Naive thymus-derived CD8-positive, alpha-beta T cell (primary cell): ENCODE measurements at places on chromosomes 1 and 21. TPM values are rescaled to one million over a fixed set of nuclear protein-coding genes. Genes with fewer than 3 reads are reported as not detected.

NFIA gene
- 6.3 TPM for total RNA-seq

DNA sequence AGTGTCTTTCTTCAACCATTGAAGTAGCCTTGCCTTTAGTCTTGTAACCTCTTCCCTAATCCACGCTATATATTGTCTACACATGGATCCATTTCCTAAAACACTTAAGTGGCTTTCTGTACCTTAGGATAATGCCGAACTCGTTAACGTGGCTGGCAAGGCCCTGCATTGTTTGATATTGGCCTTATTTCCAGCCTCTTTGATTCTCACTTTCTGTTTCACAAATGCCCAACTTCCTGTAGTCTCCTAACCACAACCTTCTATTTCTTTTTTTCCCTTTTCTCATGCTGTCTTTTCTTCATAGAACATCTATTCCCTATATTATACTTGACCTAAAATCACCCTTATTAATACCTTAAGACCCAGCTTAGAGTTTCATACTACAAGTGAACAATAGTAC, 536.0 kb downstream of the LMO4 start:
- no peak for DNase-seq

SLC25A34 gene
- total RNA-seq, result 3.5 TPM

DNA sequence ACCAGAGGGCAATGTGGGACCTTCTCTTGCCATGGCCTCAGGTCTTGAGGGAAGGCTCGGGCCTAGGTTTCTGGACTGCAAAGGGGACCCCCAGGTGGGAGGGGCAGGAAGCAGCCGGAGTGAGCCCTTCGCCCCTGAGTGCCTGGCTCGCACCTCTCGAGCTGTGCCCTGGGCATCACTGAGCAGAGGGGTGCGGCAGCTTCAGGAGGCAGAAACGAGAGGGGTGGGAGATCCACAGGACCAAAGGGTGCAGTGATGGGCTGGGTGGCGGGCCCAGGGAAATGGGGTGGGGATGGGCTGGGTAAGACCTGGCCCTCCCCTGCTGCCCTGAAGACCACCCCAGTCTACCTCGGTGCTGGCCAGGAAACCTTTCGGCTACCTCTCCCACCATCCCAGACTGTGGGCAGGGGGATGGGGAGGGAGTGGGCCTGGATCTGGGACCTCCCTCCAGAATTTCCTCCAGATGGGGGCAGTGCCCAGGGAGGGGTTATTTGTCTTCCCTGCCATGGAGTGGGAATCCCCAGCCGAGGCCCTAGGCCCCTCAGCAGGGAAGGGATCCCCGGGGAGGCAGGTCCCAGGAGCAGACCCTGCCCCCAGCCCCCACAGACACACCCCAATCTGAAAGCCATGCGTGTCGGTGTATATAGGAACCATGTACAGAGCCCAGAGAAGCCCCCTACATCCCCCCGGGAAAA, 21.3 kb downstream of the A3GALT2 start:
- DNase-seq, result no peak

GBP4 gene
- 27.2 TPM for total RNA-seq

DNA sequence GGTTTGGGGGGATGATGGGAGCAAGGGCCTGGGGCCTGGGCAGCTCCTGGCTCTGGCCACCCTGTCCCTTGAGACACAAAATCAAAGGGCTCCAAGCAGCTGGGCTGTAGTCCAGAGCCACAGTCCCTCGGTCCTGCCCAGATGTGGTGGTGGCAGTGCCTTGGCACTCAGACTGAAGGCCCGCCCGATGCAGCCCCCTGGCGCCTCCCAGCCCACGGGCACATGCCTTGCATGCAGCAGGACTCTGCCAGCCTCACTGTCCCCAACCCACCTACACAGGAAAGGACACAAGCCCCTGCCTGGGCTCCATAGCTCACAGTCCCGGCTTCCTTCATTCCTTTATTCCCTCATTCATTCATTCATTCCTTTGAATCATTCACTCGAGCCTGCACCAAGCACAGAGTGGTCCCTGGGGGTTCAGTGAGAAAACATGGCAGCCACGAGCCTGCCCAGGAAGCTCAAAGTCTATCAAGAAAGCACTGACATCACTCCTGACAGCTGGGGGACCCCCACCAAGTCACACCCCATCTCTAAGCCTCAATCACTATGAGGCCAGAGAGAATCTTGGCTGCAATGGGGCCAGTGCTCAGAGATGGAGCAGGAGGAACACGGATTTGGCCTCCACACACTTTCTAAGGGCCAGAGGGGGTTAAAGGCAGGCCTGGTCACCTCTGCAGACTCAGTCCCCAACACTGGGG, 5.8 kb downstream of the SDC3 start:
- DNase-seq, result no peak

TNFAIP8L2 gene
- 31.5 TPM for total RNA-seq

GRCh38 chr1:27951396-27951795, 8.4 kb upstream of the XKR8 start:
- DNase-seq, result no peak

ACKR1 gene
- total RNA-seq, result not detected

DNA sequence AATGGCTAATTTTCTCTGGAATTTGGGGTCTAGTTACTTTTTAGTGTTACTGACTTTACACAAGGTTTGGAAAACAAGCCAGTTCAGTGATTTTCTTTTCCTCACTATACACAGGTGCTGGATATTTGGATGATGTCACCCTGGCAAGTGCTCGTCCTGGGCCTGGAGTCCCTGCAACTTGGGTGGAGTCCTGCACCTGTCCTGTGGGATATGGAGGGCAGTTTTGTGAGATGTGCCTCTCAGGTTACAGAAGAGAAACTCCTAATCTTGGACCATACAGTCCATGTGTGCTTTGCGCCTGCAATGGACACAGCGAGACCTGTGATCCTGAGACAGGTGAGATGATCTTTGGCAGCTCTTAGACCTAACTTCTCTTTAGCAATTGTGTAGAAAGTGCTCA, 64.5 kb upstream of the LAMC2 start:
- DNase-seq, result no peak
